Endodermal cell (in vitro differentiated cells): ENCODE measurements at places on chromosomes 2 and 18. TPM values are rescaled to one million over a fixed set of nuclear protein-coding genes. Genes with fewer than 3 reads are reported as not detected.

- peak; percentile 77 for DNase-seq
- H3K27ac ChIP-seq, result no peak overlapping the region
- no peaks in the 10 kb centered on the region for H3K4me1 ChIP-seq
- H3K36me3 ChIP-seq, result no peaks in the 10 kb centered on the region
- H3K27me3 ChIP-seq, result peaks cover 21% of the 10 kb centered on the region
Measured at GRCh38 chr2:40658941-40659340, 207.1 kb upstream of the SLC8A1 start.

DNA sequence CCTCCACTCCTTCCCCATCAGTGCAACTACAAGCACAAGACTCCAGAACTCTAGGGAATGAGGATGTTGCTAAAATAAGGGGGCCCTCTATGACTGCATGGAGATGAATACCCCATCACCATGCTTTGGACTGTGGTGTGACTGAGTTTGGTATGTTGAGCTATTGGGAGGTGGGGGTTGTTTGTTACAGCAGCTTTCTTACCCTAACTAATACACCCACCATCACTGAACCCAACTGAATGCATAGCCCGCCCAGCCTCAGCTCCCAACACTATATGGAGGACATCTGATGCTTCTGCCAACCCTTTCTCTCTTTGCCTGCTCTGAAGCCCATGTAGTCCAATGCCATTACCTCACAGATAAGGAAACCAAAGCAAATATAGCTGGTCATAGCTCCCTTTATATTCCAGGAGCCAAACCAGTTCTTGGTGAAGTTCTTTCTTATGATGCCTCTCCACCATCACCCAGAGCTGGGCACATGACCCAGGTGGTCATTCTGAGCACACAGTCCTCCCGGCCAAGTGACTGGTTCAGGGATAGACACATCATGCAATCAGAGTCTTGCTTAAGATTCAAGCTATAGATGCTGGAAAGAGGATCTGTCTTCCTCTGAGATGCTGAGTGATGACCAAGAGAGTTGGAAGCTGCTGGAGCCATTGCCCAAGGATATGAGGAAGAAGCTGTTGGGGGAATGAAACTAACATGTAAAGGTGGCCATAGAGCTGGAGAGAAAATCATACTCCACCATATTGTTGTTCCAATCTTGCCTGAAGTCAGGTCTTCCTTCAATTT, 155.6 kb upstream of the HAAO start:
- H3K27me3 ChIP-seq, result no peaks in the 10 kb centered on the region
- H3K36me3 ChIP-seq, result no peaks in the 10 kb centered on the region
- DNase-seq, result no peak
- no peak overlapping the region for H3K27ac ChIP-seq

DNA sequence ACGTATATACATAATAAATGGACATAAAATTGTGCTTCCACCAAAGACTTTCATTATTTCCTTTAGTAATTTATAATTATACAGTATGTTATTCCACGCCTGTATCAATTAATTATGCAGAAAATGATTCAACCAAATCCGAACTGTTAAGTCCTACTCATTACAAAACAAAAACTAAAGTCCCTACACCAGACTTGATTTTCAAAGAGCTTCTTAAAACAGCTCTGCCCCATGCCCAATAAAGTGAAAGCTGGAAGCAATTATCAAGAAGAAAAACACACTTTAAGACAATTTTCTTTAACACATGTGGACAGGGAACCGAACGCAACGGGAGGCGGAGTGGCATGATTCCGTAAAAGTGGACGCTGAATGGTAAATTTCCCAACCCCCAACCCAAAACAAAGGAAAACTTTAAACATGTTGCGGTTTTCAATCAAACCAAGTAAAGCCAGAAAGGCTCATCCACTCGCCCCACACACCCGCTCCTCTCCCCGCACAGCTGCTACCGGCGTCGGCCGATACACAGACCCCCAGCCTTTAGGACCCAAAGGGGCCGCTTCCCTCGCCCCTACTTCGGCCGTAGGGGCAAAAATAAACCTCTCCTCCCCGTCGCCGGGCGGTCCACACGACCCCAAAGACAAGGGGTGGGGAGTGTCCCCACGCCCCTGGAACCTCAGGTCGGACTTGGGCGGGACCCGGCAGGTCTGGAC, 705 bp downstream of the YES1 start:
- H3K4me3 ChIP-seq, result peak overlapping the region; percentile 99
- H3K27ac ChIP-seq, result peak overlapping the region; percentile 82
- no peaks in the 10 kb centered on the region for H3K36me3 ChIP-seq
- DNase-seq, result no peak

Gene CNTNAP5
- total RNA-seq, result 0.70 and 1.2 TPM in 2 replicates

DNA sequence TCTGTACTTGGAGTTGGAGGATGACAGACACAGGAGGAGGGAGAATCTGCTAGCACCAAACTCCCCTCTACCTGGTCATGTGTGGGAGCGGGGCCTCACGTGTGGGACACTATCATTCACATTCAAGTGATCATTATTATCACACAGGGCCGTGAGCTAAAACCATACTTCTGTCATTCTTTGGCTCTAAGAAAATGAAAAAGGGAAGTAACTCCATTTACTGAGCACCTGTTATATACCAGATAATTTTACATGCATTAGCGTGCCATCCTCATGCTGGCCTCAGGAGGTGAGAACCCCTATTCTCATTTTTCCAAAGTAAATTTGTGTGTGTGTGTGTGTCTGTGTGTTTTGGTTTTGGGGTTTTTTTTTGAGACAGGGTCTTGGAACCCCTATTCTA, 150.1 kb downstream of the GLI2 start:
- H3K36me3 ChIP-seq, result no peaks in the 10 kb centered on the region
- no peak for DNase-seq
- H3K4me3 ChIP-seq, result no peak overlapping the region
- H3K4me1 ChIP-seq, result peaks cover 13% of the 10 kb centered on the region
- no peak overlapping the region for H3K27ac ChIP-seq
